ENCODE measurements at places on chromosomes 2 and 18.

DNA sequence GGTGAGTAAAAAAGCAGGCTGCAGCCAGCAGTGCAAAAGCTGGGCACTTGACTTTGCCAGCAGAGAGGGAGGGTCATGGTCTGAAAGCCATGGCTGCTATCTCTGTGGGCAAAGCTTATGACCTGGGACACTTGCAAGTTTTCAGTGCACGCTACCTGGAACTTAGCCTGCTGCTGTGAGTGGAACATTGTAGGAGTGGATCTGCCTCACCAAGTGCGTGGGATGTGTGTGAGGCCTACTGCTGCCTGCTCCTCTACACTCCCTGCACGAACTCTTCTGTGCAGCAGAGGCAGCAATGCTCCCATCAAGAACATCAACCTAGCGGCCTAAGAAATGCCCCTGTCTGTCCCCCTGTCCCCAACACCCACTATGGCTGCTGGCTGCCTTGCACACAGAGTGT is 344.1 kb upstream of the REG3G start:
- DNase-seq = no peak

DNA sequence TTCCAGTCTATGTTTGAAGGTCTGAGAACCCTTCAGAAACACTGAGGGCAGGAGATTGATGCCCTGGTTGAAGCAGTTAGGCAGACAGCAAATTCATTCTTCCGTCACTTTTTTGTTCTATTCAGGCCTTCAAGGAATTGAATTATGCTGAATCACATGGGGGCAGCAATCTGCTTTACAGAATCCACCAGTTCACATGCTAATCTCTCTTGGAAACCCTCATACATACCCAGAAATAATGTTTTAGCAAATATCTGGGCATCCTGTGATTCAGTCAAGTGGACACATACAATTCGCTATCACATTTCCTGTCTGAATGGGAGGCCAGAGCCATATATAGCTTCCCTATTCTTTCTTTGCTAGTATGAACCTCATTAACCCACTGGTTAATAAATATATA is 301.4 kb upstream of the CNTNAP5 start:
- no peak for DNase-seq

- no peak for DNase-seq
These were observed 104.2 kb downstream of the LRP2 start for GRCh38 chr2:169258045-169258601.

DNA sequence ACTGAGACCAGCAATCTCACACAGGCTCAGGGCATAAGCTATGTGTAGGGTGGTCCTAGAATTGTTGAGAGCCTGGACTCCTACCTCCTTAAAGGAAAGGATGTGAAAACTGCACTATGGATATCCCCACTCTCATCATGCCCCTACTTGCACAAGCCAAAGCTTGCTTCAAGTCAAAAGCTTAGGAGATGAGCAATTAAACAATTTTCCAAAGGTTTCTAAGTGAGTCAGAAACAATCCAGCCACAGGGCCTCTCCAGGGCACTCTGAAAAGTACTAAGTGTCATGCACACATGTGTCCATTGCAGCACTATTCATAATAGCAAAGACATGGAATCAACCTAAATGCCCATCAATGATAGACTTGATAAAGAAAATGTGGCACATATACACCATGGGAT is 215.4 kb downstream of the AFF3 start:
- no peak for DNase-seq

DNA sequence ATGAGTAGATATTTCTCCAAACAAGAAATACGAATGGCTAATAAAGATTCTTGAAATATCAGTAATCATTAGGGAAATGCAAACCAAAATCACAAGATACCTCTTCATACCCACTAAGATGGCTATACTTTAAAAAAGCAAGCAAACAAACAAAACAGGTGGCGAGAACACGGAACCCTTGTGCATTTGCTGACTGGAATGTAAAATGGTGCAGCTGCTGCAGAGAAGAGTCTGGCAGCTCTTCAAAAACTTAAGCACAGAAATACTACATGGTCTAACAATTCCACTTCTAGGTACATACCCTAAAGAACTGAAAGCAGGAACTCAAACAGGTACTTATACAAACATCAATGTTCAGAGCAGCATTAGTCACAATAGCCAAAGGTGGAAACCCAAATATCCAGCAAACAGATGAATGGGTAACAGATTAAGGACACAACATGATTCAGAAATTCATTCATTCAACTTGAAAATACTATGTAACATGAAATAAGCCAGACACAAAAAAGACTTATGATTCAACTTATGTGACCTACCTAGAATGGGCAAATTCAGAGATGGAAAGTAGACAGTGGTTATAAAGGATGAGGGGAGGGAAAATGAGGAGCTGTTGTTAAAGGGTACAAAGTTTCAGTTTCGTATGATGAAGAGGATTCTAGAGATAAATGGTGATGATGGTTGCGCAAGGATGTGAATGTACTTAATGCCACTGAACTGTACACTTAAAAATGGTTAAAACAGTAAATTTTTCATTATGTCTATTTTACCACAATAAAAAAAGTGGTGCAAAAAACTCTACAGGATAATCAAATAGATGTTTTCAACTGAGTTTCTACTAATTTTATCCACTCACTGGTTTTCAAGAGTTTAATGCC is 26.9 kb upstream of the GPR75 start:
- no peak for DNase-seq

DNA sequence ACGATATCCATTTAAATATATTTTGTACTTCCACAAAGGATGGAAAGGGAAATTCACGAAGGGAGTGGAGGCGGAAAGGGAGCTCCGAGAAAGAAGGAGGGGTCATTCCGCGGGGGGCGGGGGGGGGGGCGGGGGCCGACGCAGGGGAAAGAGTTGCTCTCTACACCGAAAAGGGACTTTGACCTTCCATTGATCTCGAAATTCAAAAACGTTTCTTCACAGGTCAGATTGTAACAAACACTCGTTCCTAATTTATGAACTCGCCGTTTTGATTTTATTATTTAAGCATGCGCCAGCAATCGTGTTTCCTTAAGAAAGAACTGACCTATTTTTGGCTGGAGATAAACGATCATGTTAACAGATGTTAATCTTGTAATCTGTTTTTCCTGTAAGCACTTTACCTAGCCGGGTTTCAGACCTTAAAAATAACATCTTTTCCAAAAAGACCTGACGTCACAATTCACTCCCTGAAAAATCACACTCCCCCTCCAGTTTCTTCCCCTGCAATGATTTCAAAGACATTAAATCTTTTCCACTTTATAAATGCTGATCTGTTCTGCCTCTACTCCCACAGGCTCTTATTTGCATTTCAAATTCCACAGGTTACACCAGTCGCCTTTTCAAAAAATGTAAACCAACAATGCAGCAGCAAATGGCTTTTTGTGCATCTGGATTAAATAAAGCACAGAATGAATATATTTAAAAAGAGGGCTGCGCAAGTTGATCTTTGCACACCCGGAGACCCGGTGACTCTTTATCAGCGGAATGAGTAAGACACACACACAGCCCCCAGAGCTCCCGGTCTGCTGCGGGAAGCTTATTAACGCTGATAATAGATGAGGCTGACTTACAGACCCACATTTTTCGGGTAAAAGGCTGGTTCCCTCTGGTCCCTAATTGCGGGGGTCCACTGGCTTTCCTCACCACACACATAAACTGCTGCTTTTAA is 1.6 kb downstream of the ZNF516 start:
- no peak for DNase-seq

- DNase-seq = no peak
These were observed 304.6 kb upstream of the LYPD1 start for GRCh38 chr2:132974467-132975095.

GRCh38 chr18:29080946-29081345 is 904.0 kb upstream of the CDH2 start:
- no peak for DNase-seq

GRCh38 chr2:27051902-27052645 is 606 bp downstream of the AGBL5 start:
- peak; percentile 41 for DNase-seq

GRCh38 chr2:42421601-42422239 is 60.7 kb upstream of the COX7A2L start:
- DNase-seq = no peak

- no peak for DNase-seq
These were observed 1187.2 kb upstream of the CRIM1 start for GRCh38 chr2:35168351-35168750.

GRCh38 chr18:62338446-62339105 is 13.5 kb downstream of the TNFRSF11A start:
- DNase-seq = no peak

DNA sequence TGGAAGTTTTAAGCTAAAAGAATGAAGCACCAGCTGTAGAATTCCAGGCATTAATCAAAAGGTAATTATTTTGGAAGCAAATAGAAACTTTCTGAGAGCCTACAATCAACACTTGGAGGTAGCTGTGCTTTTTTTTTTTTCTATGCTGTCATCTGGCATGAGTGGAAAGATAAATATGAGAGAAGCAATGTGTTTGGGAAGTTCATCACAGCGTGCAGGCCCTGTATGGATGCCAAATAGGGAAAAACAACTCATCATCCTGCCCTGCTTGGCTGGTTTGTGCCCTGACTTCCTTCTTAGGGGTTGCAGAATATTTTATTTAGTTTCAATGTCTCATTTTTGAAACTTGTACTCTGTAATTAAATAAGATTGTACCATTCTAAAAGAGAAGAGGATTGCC is 437.4 kb downstream of the PIK3C3 start:
- DNase-seq = no peak

GRCh38 chr2:45699032-45699658 is 47.7 kb downstream of the PRKCE start:
- no peak for DNase-seq

DNA sequence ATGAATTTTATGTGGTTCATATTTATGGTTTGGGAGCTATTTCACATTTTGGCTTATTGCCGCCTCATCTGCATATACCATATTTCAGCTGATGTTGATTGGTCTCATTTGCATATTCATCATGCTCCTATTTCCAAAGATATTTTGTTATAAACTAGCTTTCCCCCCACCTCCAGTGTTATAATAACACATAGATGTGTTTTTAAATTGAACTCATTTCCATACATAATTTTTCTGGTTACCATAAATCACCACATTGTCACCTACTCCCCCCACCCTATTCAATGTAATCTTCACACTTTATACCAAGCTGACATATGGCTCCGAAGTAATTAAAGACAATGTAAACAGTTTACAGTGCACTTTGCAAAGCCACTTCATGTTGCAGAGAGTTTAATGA is 101.2 kb downstream of the FSHR start:
- DNase-seq = no peak

- no peak for DNase-seq
These were observed 175.9 kb upstream of the FN1 start for GRCh38 chr2:215611609-215612386.

- DNase-seq = no peak
These were observed 17.5 kb downstream of the TGOLN2 start for GRCh38 chr2:85310330-85310729.

- DNase-seq = no peak
These were observed 16.8 kb downstream of the KIF1A start for GRCh38 chr2:240803191-240803590.

GRCh38 chr2:227748079-227748478 is 2.4 kb downstream of the SCYGR8 start:
- DNase-seq = peak; percentile 6

DNA sequence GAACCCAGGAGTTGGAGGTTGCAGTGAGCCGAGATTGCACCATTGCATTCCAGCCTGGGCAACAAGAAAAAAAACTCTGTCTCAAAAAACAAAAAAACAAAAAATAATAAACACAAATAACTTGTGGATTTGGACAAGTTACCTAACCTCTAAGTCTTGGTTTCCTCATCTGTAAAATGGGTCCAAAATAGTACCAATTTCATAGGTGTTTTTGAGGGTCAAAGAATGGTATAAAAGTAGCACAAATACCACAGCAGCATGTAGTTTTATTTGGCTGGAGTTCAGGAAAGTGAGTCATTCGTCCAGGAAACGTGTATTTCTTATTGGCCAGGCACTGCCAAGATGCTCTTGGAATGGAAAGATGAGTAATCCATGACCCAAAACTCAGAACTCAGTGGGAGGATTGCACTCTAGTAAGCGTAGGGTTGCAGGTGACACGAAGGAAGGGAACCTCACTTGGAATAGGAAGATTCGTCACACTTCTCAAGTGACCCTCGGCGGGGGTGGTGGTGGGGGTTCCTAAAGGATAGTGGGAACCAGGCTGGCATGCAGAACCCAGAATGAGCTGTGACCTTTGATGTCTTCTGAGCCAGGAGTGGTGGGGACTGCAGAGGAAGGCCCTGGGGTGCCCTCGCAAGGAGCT is 24.4 kb downstream of the GRHL1 start:
- peak; percentile 52 for DNase-seq

DNA sequence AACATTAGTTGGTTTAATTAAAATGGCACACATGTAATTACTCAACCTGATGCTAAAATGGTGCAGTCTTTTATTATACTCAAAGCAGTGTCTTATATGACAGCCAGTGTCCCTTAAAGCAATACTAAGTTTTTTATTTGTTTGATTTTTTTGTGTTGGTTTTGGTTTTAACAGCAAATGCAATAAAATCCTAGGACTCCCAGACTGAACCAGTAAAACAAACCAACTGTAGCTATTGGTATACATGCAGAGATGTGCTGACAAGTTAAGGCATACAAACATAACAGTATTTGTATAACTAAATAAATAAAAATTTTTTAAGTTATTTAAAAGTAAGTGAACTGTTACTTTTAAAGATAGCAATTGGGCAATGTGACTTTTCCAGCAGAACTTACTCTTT is 387.7 kb downstream of the RND3 start:
- DNase-seq = no peak

DNA sequence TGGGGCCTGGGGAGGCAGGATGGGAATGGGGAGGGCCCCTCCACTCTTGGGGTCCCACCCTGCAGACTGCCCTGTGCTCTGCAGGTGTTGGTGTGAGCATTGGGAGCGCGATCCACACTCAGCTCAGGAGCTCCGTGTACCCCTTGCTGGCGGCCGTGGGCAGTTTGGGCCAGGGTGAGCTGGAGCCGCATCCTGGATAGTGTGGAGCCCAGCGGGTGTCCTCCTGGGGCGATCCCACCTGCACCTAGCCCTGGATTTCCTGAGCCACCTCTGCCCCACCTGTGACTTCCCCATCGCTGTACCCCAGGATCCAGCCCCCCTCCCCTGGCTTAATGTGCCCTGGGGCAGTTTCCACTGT is 2.6 kb downstream of the PROM2 start:
- DNase-seq = no peak

DNA sequence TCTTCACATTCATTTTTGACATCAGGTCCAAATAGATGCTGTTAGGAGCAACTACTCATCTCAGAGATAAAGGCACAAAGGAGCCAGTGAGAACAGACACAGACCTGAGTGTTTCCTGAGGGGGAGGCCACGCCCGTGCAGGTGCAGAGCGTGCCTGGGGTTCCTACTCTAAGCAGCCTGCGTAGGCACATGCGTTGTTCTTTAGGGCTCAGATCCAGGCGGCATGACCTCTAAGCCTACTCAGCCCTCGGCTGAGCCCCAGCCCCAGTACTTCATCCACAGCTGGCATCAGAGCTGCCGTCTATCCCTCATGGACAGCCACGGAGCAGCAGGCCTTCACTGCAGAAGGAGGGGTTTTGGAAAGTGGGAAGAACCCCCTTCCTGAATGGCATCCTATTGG is 54.9 kb upstream of the PXDN start:
- DNase-seq = no peak

- DNase-seq = no peak
These were observed 68.1 kb downstream of the CLHC1 start for GRCh38 chr2:55163941-55164390.

GRCh38 chr2:18153741-18154140 is 275.3 kb downstream of the KCNS3 start:
- no peak for DNase-seq

- peak; percentile 32 for DNase-seq
These were observed 9.8 kb upstream of the IL36A start for GRCh38 chr2:112995346-112995920.

- DNase-seq = no peak
These were observed 205.1 kb downstream of the ZBTB7C start for GRCh38 chr18:48203961-48204666.

GRCh38 chr18:13371689-13372418 is 153.3 kb downstream of the LDLRAD4 start:
- DNase-seq = no peak
